ENCODE measurements at places on chromosomes 6 and 20.

DNA sequence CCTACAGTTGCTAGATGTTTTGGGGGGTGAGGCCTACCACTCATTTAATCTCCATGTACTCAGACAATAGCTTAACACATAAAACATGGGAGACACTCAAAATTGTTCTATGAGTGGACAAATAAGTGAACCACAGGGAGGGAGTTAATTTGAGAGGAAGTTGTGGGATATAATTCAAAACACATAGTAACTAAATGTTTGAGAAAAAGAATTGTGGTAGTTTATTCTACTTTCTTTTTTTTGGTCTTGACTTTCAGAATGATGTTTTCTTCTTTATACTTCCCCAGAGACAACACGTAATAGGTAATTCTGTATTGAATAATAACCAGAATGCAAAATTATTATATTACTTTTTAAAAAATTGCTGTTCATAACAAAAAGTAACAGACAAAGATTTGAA, 453.8 kb downstream of the RFPL4B start:
- DNase-seq, result no peak

- no peak for DNase-seq
These were observed 22.0 kb upstream of the SLC2A12 start for GRCh38 chr6:134074151-134075055.

DNA sequence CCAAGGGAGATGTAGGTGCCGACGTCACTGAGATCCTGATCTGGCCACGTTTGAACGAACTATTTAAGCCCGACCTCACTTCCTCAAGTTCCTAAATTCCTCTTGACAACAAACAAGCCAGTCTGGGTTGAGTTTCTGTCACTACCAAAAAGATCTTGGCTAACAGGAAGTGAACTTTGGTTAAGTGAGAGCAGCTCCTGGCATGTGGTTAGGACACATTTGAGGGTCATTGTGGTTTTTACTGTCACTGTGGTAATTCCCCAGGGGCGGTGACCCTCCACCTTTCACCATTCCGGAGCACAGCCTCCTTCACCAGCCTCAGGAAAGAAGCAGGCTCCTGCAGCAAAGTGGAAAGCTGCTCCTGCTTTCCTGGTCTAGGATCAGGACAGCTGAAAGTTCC, 43.1 kb upstream of the ZNF831 start:
- DNase-seq, result peak; percentile 30

DNA sequence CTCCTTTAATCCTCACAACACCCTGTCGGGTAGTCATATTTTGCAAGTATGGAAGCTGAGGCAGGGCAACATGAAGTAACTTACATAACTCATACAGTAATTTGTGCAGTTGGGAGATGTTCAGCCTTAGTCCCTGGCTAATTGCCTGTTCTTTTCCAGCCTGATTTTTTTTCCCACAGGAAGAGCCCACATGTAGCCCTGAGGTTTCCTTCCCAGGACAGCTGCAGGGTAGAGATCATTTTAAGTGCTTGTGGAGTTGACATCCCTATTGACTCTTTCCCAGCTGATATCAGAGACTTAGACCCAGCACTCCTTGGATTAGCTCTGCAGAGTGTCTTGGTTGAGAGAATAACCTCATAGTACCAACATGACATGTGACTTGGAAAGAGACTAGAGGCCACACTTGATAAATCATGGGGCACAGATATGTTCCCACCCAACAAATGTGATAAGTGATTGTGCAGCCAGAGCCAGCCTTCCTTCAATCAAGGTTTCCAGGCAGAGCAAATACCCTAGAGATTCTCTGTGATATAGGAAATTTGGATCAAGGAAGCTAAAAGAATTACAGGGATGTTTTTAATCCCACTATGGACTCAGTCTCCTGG, 5.0 kb upstream of the BTN2A1 start:
- no peak for DNase-seq

GRCh38 chr20:64079273-64080012, at the start of gene RGS19:
Gene RGS19, minus strand, starts transcription at chr20:64079518. Its CDS starts 2,632 bp downstream, at chr20:64076886.
- peak; percentile 74 for DNase-seq

Measured in stimulated activated CD4-positive, alpha-beta T cell treated with anti-CD3 and anti-CD28 coated beads, TNF-alpha, amount 100 ng/mL, for 24 hours (primary cell).